ENCODE measurements at places on chromosomes 2 and 18. TPM values are rescaled to one million over a fixed set of nuclear protein-coding genes. Genes with fewer than 3 reads are reported as not detected.

DNA sequence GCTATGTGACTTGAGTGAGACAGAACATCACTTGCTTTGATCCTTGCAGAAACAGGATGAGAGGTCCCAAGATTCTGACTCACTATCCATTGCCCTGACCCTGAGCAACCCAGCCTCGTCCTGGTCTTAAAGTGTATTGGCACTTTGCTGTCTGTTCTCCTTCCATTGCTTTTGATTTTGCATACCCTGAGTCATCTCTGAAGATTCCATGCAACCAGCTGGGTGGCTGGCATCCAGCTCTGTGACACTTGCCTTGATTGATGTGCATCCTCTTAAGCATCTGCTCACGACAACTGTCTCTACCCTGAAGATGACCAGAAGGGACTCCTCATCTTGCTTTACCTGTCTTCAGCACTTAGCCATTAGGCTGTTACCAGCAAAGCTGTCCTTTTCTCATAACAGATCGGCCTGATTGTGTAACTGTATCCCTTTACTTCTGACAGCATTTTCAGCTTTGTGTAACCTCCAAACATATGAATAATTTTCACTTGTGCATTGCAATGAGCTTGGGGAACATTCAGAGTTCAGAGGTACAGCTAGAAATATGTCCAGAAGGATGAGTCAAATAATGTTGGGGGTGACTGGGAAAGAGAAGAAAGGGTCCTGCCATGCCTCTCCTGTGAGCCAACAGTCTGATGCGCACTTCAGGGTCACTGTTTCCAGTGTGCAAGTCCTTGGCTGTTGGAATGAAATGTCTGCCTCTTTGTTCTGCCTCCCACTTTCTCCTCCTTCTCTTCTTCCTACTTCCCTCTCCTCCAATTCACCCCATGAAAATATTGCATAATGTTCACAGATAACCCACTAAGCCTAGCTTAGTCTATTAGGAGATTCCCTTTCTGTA lies 249.7 kb upstream of the OSR1 start:
- no peaks in the 10 kb centered on the region for H3K4me1 ChIP-seq
- no peak overlapping the region for H3K27ac ChIP-seq
- no peak overlapping the region for H3K4me3 ChIP-seq

The PROM2 gene
- 0.30 TPM for total RNA-seq

DNA sequence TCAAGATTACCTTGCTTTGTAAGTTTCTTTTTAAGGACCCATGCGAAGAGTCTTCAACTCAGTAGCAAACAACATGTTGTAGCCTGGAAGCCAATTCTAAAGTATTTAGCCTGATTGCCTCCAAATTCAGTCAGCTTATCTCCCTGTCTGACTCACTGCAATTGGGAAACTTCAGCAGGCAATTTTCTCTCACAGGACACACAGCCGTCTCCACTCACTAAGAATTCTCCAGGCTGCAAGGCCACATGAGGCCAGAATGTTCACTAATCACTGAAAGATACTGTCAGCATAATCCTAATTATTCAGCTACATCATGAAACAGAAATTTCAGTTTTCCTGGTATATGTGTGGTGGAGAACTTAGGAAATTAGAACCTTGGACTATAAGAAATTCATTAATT lies 78.1 kb upstream of the PDE1A start:
- DNase-seq: no peak
- H3K4me1 ChIP-seq: no peaks in the 10 kb centered on the region
- H3K27ac ChIP-seq: no peak overlapping the region

- no peak for DNase-seq
- no peaks in the 10 kb centered on the region for H3K4me1 ChIP-seq
- H3K27me3 ChIP-seq: peaks cover 4% of the 10 kb centered on the region
- H3K27ac ChIP-seq: no peak overlapping the region
- no peaks in the 10 kb centered on the region for H3K36me3 ChIP-seq
- H3K4me3 ChIP-seq: no peak overlapping the region
Measured at GRCh38 chr2:6294791-6295190, 570.9 kb downstream of the CMPK2 start.

- H3K36me3 ChIP-seq: peaks cover 2% of the 10 kb centered on the region
- H3K4me1 ChIP-seq: peaks cover 3% of the 10 kb centered on the region
- H3K27me3 ChIP-seq: peaks cover 51% of the 10 kb centered on the region
- DNase-seq: peak; percentile 19
- H3K4me3 ChIP-seq: no peak overlapping the region
Measured at GRCh38 chr2:120669121-120669952, 66.3 kb upstream of the GLI2 start.

DNA sequence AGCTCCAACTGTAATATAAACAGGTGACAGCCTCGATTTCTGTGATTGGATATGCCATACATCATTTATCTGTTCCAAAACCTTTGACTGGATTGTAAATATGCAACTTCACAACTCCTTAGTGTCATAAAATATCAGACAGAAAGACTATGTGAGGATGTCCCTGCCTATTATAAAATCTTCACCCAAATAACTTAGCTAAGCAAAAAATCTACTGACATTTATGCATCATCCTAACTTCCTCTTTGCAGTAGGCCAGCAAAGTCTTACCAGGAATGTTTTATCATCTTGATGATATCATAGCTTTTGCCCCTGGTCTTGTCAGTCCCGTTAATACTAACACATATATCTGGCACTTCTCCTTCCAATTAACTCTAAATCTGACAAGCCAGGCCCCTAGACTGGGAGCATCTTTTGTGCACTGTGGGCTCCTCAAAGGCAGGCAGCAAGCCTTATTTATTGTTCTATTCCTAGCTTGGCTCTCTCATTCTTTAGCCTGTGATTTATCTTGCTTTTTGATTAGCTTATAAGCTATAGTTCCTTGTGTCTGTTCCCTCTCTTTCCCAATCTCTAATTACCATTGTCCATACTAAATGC lies 356.5 kb upstream of the HNMT start:
- H3K27ac ChIP-seq: no peak overlapping the region
- DNase-seq: no peak
- no peaks in the 10 kb centered on the region for H3K27me3 ChIP-seq
- no peak overlapping the region for H3K4me3 ChIP-seq
- H3K4me1 ChIP-seq: no peaks in the 10 kb centered on the region

- H3K27me3 ChIP-seq: no peaks in the 10 kb centered on the region
- peaks cover 82% of the 10 kb centered on the region for H3K36me3 ChIP-seq
- no peak overlapping the region for H3K4me3 ChIP-seq
- H3K4me1 ChIP-seq: no peaks in the 10 kb centered on the region
- DNase-seq: no peak
Measured at GRCh38 chr2:231093933-231094332, 30.9 kb downstream of the HTR2B start.

DNA sequence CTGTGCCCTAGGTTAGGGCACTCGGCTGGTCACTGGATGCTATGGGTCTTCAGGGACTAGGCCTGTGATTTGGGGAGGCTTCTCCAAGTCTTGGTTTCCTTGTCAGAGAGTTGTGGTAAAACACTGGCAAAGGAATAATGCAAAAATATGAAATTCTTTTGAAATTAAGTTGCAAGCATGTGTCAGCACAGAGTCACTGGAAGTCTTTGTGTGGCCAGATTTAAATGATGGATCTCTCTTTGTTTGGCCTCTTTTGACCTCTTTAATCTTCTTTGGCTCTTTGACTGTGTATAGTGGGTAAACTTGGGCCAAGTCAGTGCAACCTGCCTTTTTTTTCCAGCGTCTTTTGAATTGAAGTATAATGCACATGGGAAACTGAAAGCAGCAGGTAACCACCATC lies 12.1 kb downstream of the HK2 start:
- no peak for DNase-seq

The PCBP1 gene
- total RNA-seq: 449 TPM

- no peak for DNase-seq
- no peak overlapping the region for H3K4me3 ChIP-seq
- H3K27me3 ChIP-seq: no peaks in the 10 kb centered on the region
Measured at GRCh38 chr2:7083580-7084509, 166.6 kb downstream of the RNF144A start.

DNA sequence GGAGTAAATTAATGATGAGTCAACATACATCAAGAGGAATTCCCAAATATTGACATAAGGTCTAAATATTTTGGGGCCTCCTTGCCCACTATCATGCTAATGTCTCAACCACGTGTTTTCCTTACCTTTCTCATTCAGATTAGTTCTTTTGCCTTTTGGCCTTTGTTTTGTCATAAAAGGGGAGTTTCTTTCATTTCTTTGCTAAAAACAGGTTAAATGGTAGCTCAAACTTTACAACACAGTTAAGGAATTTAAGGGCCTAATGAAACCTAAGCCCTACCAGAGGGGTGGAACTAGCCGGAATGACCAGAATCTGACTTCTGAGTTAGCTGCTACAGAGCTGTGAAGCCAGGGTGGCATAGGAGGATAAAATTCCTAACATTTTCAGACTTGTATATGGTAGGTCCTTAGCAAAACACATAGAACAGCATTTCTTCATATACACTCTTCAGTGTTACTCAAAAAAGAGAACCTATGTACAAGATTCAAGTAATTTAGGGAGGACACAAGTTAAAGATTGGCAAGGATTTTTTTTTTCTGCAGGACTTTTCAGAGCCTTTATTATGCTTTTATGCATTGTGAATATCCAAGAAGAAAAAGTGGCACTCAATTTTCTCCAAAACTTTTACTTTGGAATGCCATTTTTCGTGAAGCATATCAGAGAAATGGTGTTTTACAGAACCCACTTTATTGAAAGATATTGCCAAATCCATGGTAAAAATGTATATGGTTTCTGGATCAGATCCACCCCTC lies 633.1 kb downstream of the ARHGAP15 start:
- H3K27me3 ChIP-seq: no peaks in the 10 kb centered on the region
- H3K36me3 ChIP-seq: peaks cover 13% of the 10 kb centered on the region
- H3K27ac ChIP-seq: no peak overlapping the region
- peaks cover 2% of the 10 kb centered on the region for H3K4me1 ChIP-seq
- H3K4me3 ChIP-seq: no peak overlapping the region

DNA sequence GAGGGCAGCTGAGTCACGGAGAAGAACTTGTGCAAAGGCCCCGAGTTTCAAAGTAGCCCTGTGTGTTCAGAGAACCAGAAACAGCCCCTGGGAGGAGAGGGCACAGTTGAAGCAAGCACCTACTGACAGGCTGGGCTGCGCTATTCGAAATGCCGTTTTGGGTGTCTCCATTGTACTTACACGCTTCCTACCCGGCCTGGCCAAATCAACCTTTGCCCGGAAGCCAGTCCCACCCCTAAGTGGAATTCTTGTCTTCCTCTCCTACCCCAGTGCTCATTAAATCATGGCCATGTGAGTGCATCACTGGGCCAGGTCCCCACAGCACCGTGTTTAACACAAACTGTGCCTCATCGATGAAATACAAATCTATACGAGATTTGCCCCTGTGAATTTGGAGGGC lies 6.0 kb downstream of the DIPK1C start:
- peaks cover 27% of the 10 kb centered on the region for H3K27me3 ChIP-seq
- no peaks in the 10 kb centered on the region for H3K36me3 ChIP-seq
- no peak overlapping the region for H3K4me3 ChIP-seq

The RAB1A gene
- 80.5 TPM for total RNA-seq

The ATP6V1B1 gene
- not detected for total RNA-seq

The GALNT14 gene
- 2.1 TPM for total RNA-seq

The OR6B2 gene
- total RNA-seq: not detected

GRCh38 chr18:35470435-35470834 lies 27.3 kb downstream of the INO80C start:
- peaks cover 43% of the 10 kb centered on the region for H3K36me3 ChIP-seq
- DNase-seq: no peak
- H3K27ac ChIP-seq: no peak overlapping the region
- H3K27me3 ChIP-seq: no peaks in the 10 kb centered on the region
- H3K4me3 ChIP-seq: no peak overlapping the region
- H3K4me1 ChIP-seq: peaks cover 8% of the 10 kb centered on the region

- no peak overlapping the region for H3K27ac ChIP-seq
- no peaks in the 10 kb centered on the region for H3K27me3 ChIP-seq
- DNase-seq: no peak
- no peaks in the 10 kb centered on the region for H3K36me3 ChIP-seq
Measured at GRCh38 chr2:49714454-49714853, 560.1 kb upstream of the FSHR start.

- no peak overlapping the region for H3K4me3 ChIP-seq
- no peak for DNase-seq
- no peak overlapping the region for H3K27ac ChIP-seq
- H3K4me1 ChIP-seq: no peaks in the 10 kb centered on the region
Measured at GRCh38 chr2:189015359-189015758, 41.2 kb downstream of the COL3A1 start.

The GAL3ST2 gene
- total RNA-seq: 0.31 TPM

DNA sequence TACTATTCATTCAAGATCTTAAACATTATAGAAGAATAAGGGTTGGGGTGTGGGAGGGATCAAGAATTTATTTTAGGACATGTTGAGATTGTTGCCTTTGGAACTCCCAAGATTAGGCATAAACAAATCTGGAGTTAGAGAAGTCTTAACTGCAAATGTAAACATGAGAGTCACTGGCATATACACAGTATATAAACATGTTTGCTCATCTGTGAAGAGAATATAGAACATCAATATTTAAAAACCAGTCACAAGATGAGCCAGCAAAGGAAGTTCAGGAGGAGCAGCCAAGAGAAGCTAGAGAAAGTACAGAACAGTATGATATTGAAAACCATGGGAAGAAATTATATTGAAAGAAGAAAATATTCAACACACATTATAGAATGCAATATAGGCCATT lies 638.6 kb upstream of the SLC39A10 start:
- H3K4me1 ChIP-seq: peaks cover 15% of the 10 kb centered on the region
- H3K4me3 ChIP-seq: no peak overlapping the region
- DNase-seq: no peak
- H3K27ac ChIP-seq: no peak overlapping the region
- H3K36me3 ChIP-seq: no peaks in the 10 kb centered on the region

DNA sequence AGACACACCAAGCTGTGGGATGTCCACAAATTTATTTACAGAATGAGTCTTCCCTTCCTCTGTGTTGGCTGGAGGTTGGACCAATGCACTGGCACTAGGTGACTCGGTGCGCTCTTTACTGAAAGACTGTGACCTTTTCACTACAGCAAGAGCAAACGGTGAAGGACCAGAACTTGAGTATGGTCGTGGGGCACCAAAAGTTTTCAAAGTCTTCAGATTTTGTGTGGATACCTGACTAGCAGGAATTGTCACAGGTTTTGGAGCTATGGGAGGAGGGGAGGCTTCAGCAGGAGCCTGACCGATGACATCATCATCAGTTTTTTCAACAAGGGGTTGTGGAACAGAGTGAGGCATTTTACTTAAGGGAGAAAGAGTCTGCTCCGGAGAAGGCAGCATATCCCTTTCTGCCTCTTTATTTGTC lies 73.0 kb upstream of the GRB14 start:
- no peak for DNase-seq
- no peaks in the 10 kb centered on the region for H3K36me3 ChIP-seq
- no peak overlapping the region for H3K4me3 ChIP-seq
- no peaks in the 10 kb centered on the region for H3K4me1 ChIP-seq

- H3K27me3 ChIP-seq: no peaks in the 10 kb centered on the region
- H3K27ac ChIP-seq: peak overlapping the region; percentile 91
- DNase-seq: peak; percentile 22
- H3K36me3 ChIP-seq: peaks cover 14% of the 10 kb centered on the region
- peak overlapping the region; percentile 94 for H3K4me3 ChIP-seq
Measured at GRCh38 chr2:53786352-53786704, 425 bp downstream of the ASB3 start.

The NR4A2 gene
- 47.7 TPM for total RNA-seq

Measured in activated naive CD8-positive, alpha-beta T cell treated with anti-CD3 and anti-CD28 coated beads for 36 hours (primary cell).